Right renal cortex interstitium (tissue), 3 donors: ENCODE measurements at places on chromosomes 5 and 9.

DNA sequence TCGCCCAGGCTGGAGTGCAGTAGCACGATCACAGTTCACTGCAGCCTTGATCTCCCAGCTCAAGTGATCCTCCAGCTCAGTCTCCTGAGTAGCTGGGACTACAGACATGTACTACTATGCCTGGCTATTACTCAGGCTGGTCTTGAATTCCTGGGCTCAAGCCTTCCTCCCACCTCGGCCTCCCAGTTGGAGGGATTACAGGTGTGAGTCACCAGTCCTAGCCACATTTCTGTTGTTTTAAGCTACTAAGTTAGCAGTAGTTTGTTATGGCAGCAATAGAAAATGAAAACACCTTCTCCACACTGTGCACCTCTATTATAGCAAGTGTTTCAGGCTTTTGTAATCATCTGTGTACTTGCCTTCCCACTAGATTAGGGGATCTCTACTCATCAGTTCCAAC lies 588.9 kb upstream of the TLE4 start:
- no peak for DNase-seq

- no peak for DNase-seq
Measured at GRCh38 chr9:13823026-13823425, 490.9 kb downstream of the NFIB start.

- no peak for DNase-seq
Measured at GRCh38 chr5:83414601-83415000, 56.9 kb upstream of the VCAN start.

DNA sequence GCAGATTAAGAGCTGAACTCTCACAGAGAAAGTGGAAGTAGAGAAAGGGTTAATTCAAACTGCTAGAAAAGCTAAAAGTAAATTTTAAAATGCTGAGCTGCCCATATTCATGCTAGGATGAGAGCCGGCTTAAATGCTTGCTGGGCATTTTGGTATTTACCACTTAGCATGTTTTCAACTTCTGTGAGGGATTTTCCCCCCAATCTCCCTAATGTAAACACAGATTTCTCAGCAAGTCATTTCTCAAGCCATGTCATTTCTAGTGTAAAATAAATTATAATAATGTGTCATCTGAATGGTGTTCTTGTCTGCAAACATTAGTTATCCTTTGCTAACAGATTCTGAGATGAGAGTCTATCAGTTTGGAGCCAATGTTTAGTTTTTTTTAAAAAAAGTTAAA lies 22.3 kb downstream of the RPS23 start:
- no peak for DNase-seq

DNA sequence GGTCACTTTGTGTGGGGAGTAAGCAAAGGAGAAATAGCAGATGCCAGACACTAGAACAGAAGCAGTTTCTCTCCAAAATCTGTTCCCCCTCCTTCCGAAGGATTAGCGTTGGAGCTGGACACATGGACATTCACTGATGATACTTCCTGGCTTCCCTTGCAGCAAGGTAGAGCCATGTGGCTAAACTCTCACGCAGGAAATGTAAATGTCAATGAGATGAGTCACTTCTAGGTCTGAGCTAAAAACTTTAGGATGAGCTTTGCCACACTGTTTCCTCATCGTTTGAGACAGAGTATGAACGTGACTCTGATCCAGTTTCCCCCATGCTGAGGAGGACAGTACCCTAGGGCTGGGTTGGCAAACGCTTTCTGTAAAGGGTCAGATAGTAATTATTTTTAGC lies 5.1 kb downstream of the BHMT2 start:
- no peak for DNase-seq

DNA sequence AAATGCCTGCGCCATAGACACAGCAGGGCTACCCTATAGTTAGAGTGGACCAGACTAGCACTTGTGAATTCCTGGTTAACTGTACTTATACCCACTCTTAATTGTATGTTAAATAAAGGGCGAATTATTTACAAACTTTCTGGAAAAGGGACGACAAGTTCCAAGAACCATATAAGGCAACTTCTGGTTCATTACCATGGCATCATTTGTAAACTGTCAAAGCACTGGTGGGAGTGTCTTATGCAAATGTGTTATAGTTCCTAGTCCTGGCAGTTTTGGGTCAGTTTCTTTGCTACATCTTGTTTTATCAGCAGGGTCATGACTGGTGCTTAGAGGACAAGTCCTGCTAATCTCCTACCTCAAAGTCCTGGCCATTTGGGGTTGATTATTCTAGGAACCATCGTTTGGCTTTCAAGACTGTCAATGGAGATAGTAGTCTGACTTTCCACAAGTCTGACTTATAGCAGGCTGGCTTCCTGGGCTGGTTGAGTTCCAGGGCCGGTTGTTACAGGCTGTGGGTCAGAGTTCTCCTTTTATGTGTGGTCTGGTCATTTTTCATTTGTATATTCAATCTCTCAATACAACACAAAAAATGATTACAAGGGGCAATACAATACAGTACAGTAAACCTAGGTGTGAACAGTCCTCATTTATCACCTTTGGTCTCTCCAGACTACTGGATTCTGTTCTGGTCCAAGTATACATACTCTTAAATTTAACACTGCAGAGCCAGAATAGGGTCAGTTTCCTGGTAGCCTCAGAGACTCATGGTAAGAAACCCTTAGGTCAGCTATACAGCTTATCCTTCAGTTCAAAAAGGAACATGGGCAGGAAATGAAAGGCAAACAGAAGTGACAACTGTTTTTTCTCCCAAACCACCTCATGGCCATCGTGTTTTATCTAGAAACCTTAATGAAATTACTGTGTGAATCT lies 8.3 kb upstream of the CFAP95 start:
- DNase-seq = no peak

DNA sequence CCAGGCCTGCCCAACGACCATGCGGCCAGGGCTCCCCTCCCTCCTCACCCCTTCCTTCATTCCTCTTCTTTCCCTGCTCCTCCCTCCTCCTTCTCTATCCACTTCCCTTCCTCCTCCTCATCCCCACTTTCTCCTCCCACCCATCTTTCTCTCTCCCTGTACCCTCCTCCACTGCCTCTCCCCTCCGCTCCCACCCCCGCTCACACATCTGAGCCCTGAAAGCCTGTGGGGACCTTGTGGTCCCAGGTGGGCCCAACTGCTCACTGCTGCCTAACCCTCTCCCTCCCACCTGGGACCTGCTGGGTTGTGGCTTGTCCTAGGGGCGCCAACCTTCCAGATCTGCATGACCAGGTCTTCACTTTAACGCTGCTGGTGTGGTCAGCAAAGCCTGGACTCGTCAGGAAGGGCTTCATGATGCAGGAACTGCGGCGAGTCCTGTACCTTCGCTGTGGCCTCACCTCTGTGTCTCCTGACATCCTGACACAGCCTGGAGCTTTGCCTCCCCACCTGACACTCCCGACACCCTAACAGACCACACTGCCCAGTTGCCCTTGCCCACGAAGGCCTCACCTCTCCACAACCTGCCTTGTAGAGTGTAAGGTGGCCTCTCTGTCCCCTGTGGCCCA lies 34.6 kb downstream of the C5orf15 start:
- no peak for DNase-seq

GRCh38 chr5:171702135-171702770 lies 83.4 kb upstream of the SMIM23 start:
- no peak for DNase-seq

GRCh38 chr9:12054235-12054634 lies 639.0 kb upstream of the TYRP1 start:
- DNase-seq = no peak

- no peak for DNase-seq
Measured at GRCh38 chr5:128825826-128826225, 139.5 kb upstream of the SLC27A6 start.
